ENCODE measurements at places on chromosomes 6 and 20.

GRCh38 chr6:156870924-156871539 is 93.9 kb downstream of the ARID1B start:
- DNase-seq, result no peak

- DNase-seq, result no peak
Observed at GRCh38 chr6:137688230-137688971, 178.7 kb upstream of the TNFAIP3 start.

DNA sequence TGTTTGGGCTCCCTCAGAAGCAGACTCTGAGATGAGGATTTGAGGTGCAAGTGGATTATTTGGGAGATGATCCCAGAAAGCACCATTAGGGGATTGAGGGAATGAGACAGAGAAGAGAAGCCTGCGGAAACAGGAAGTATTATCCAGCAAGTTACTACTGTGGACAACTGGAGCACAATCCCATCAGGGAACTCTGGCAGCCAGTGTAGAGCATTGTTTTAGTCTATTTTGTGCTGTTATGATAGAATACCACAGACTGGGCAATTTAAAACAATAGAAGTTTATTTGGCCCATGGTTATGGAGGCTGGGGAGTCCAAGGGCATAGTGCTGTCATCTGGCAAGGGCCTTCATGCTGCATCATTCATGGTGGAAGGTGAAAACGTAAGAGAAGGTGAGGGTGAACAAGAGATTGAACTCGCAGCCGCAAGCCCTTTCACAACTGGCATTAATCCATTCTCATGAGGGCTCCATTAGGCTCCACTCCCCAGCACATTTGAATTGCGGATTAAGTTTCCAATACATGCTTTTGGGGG is 43.5 kb upstream of the SLC9A8 start:
- DNase-seq, result no peak

GRCh38 chr20:4967752-4968477 is 33.4 kb downstream of the SLC23A2 start:
- no peak for DNase-seq

GRCh38 chr6:90304308-90304707 is 7.7 kb upstream of the BACH2 start:
- DNase-seq, result no peak

- no peak for DNase-seq
Observed at GRCh38 chr20:51444922-51445438, 97.5 kb downstream of the NFATC2 start.

- no peak for DNase-seq
Observed at GRCh38 chr6:24967211-24967610, 31.5 kb upstream of the RIPOR2 start.

GRCh38 chr20:59813948-59814839 is 119.2 kb downstream of the SYCP2 start:
- DNase-seq, result peak; percentile 38

- no peak for DNase-seq
Observed at GRCh38 chr6:139361211-139361610, 13.2 kb downstream of the CITED2 start.

- DNase-seq, result no peak
Observed at GRCh38 chr20:36969478-36970186, 18.1 kb upstream of the SAMHD1 start.

GRCh38 chr6:11810039-11810541 is 31.5 kb upstream of the ADTRP start:
- peak; percentile 73 for DNase-seq

DNA sequence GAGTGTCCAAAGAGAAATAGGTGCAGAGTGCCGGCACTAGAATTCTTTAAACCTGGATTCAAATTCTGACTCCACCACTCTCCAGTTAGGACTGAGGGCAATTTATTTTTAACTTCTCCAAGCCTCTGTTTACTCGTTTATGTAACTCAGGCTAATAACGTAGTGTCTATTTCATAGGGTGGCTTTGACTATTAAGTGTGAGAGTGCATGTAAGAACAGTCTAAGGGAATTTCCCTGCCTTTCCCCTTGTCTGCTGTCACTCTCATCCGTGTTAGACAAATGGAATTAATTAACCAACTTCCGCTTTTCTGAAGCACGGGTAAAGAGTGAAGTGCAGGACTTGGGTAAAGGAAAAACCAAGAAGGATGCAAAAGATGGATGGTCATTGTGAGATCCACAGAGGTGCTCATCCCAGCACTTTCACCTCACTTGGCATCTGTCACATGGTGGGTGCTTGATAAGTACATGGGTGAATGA is 4.1 kb upstream of the ZKSCAN8 start:
- DNase-seq, result no peak

DNA sequence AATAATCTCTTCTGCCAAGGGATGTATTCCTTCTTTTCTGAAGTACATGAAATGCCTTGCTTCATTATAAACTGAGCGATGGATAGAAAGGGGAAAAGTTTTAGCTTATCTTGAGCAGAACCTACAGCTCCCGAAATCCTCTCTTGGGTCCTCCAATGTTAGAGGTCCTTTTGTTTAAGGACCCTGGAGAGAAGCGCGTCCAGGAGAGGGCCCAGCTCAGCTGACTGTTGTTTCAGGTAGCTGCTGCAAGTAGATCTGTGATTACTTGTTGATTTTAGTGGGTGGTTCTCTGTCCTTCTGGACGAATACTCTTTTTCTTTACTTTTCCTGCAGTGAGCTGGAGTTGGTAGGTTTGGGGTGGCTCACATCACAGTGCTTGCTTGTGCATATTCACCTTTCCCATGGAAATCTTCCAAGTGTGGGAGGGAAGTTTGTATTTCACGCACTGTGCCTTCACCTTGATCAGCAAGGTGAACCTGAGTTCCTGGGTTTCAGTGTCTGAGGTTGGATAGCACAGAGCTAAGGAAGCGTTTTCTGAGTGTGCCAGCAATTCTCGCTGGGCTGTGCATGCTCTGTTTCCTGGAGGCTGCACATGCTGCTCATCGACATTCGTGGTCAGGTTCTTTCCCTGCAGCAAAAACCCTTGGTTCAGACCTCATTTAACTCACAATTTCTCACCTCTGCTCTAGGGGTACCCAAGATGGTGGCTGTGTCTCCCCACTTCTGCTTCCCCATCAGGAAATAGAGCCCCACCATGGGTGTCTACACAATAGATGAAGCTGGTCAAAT is 176.3 kb downstream of the JARID2 start:
- no peak for DNase-seq

DNA sequence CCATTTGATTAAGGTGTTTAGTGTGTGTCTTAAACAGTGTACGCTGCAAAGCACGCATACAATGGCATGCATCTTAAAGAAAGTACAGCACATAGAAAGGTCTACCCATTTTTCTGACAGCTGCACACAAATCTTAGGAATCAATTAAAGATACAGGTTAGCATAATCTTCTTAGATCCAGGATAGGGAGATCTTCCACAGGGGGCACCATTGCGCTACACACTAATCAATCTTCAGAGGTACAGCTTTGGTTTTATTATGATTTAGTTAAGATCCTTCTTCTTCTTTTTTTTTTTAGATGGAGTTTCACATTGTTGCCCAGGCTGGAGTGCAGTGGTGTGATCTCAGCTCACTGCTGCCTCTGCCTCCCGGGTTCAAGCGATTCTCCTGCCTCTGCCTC is 63.7 kb upstream of the BEND3 start:
- DNase-seq, result no peak

DNA sequence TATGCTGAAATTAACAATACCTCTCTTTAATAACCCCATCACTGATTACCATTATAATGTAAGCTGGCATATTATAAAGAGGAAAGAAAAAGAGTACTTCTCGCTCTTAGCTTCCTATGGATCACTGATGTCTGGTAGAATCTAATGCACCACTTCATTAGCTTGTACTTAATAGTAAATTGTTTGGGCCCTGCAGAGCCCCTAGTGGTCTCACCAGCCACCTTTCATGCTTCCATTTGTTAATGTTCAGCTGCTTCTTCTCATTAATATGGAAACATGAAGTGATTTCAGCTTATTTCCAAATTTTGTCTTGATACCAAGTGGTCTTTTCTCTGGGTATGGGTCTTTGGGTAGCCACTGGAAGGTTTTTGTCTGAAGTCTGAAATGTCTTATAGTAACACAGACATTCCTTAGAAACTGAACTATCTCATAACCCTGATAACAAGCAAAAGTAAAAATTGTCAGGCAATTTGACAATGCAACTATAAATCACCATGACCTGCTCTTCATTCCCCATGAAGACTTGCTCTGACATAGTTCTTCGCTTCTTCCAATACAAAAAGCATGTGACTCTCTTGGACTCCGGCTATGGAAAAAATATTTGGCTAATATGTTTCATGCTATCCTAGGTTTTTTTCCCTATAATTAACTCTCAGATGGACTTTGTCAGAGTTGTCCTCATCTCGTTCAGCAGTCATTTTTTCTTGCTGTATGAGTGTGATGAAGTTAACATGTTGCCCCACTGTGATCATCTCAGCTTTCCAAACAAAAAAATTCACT is 395.8 kb upstream of the MARCKS start:
- no peak for DNase-seq

DNA sequence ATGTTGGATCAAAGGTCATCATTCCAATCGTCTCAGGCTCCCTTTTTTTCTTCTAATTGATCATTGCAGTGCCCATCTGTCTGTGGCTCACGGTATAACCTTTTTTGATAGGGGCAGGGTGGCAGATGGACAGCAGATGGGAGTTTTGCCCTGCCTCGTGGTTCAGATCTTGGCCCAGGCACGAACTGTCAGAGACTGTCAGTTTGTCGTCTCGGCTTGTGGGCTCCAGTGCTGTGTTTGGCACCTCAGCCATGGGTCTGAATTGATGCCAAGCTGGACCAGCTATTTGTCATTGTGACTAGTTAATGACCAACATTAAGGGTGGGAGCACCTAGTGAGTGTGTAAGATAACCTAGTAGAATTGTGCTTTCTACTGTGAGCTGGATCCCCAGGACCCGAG is 197.6 kb downstream of the PRL start:
- no peak for DNase-seq

GRCh38 chr6:134247231-134247833 is 70.6 kb downstream of the SGK1 start:
- no peak for DNase-seq

DNA sequence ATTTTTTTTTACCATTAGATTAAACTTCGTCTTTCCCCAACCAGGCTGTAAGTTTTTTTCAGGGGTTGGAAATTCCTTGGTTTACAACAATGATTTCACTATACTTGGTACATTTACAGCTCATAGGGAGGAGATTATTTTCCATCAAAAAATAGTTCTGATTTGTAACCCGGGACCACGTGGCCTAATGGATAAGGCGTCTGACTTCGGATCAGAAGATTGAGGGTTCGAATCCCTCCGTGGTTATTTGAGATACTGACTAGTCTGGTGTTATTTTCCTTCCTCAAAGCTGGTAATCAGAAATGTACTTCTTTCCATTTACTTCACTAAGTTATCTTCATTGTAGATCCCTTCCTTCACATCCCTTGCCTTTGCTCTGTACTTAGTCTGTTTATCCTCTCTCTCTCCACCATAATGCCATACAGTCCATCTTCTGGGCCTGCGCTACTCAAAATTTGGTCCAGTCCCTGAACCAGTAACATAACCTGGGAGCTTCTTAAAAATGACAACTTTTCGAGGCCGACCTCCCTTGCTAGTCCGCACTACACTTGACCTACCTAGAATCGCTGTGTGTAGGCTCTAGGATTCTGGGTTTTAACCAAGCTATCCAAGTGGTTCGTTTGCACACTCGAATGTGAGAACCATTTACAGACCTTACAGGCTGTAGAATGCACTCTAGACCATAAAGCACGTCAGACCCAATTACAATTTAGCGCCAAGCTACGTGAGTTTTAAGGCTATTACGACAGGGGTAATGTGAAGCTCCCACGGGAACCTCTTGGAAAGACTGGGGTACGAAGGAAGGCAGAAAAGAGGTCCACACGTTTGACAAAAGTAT is 42.1 kb upstream of the BTN3A2 start:
- DNase-seq, result no peak

DNA sequence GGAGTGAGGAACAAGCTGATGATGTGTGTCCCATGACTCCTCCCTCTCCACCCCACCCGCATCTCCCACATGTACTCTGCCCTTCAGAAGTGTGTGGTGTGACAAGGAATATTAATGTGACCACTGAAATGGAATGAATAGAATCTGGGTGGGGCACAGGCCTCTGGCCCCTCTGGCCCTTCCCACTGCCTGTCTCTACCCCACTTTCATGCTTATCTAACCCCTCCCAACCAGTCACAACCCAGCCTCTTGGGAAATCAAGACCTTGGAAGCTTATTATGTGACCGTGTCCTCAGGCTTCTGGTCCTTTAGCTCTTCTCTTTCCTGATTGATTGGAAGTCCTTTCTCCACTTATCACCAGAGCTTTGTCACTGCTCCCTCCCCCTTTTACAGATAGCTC is 312.2 kb upstream of the SOX4 start:
- DNase-seq, result no peak

DNA sequence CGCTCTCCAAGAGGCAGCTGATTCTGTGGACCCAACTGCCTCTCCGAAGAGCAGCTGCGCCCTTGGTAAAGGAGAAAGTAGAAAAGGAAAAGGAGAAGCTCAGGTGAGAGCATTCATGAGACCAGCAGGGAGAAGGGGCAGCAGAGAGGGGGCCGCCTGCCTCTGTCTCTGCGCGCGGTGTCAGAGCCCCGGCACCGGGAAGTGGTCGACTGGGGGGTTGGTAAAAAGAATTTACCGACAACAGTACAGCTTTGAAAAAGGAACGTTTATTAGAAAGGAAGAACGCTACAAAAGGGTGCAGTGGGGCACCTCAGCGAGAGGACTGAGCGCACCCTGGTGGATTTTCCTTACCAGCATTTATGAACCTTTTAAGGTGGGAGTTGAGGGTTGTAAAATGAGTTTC is 61.9 kb downstream of the GPR6 start:
- DNase-seq, result no peak

GRCh38 chr6:131966443-131966842 is 15.3 kb upstream of the CCN2 start:
- no peak for DNase-seq

DNA sequence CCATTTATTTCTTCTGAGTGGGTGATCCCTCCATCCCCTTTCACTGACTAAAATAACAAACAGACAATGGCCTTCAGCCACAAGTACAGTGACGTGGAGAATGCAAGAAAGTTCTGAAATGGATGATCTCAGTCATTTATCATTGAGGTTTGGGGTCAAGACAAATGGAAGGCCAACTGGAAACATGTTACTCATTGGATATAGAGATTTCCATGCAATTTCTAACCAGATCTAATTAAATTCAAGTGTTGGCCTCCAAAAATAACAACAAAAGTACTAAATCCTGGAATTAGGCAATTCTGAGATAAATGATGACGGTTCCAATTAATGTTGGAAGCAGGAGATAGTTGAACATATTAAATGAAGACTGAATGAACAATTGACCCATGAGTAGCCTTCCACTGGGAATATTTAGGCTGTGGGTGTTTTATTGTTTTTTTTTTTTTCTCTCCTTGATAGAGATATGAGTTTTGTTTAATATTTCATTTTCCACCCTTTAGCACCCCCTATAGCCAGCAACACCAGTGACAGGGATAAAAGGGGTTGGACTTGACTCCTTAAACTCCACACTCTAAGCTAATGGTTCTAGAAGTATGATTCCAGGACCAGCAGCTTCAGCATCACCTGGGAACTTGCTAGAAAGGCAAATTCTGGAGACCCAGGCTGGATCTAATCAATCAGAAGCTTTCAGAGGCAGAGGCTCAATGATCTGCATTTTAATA is 112.8 kb downstream of the BCAS1 start:
- no peak for DNase-seq

- DNase-seq, result no peak
Observed at GRCh38 chr20:16804793-16805187, 56.6 kb downstream of the OTOR start.

GRCh38 chr20:61638802-61639585 is 386.9 kb downstream of the CDH4 start:
- no peak for DNase-seq
